ENCODE measurements at places on chromosomes 2 and 18.

DNA sequence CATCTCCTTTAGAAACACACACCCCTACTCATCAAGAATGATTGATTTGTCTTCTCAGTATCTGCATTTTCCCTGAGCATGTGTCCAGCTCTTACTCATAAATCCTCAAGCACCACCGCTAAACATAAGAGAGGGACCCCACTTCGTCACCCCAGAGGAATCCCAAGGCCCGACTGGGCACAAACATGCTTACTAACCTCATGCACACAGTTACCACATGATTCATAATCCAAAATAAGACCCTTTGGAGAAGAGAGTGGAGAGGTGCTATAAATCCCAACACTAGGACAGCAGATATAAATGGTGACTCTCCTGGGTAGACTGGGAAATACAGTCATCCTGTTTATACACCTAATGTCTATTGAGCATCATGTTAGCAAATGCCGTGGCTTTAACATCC is 843.2 kb upstream of the ID2 start:
- DNase-seq, result no peak

DNA sequence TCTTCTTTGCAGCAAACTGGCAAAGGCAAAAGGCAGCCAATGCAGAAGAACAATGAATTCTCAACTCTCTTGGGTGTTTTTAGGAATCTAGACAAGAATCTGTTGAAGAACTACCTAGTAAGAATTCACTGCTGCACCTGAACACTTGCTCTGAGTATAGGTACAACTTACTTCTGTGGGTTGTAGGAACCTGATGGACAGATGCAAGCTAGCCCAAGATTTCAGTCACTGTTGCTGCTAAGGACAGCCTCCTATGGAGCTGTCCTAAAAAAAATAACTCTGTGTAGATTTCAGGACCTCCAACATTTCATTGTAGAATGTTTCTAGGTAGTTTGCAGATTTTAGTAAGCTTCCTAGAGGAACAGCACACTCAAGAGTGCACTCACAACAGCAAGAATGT is 363.5 kb downstream of the CBLN2 start:
- DNase-seq, result no peak

DNA sequence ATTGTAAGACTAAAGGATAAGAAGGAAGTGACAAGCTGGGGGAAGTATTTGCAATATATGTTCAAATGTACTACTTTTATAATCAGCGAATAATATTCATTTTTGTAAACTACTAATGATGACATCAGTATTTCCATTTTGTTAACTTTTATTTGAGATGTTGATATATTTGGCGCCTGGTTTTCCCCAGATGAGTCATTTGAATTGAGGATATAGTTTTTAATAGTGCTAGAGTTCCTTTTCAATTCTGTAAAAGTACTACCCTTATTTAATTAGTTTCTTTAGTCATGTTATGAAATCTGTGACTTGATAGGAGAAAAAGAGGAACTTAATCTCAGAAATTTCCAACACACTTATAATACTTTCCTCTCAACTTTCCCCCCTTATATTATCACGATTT is 495.3 kb downstream of the IRS1 start:
- DNase-seq, result no peak

DNA sequence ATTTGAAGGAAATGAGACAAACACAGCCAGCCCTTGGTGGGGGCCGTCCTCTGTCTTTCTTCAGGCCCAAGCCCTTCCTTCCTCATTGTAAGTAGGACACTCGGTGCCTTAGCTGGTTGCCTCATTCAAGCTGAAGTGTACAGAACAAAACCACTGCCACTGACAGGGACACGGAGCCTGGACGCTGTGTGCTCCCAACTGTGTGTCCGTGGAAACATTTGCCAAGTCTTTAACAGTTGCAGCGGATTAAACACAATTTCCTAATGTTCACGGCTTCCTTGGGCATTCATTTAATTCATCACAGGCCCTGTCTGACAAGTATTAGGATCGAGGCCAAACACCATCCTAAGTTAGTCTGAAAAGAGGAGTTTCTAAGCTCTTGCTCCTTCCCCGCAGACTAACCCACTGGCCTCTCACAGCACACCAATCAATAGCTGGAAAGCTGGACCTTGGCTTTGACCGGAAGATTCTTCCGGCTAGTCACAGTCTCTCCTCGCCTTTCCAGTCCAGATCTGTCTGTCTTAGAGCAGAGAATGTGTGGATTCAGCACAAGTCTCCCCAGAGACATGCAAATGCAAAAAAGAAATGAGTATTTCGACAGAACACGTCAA is 68.7 kb upstream of the ACSL3 start:
- peak; percentile 57 for DNase-seq

GRCh38 chr2:200451511-200451910 is 58.4 kb downstream of the KCTD18 start:
- DNase-seq, result no peak

- no peak for DNase-seq
Observed at GRCh38 chr2:2872713-2873449, 504.7 kb downstream of the EIPR1 start.

DNA sequence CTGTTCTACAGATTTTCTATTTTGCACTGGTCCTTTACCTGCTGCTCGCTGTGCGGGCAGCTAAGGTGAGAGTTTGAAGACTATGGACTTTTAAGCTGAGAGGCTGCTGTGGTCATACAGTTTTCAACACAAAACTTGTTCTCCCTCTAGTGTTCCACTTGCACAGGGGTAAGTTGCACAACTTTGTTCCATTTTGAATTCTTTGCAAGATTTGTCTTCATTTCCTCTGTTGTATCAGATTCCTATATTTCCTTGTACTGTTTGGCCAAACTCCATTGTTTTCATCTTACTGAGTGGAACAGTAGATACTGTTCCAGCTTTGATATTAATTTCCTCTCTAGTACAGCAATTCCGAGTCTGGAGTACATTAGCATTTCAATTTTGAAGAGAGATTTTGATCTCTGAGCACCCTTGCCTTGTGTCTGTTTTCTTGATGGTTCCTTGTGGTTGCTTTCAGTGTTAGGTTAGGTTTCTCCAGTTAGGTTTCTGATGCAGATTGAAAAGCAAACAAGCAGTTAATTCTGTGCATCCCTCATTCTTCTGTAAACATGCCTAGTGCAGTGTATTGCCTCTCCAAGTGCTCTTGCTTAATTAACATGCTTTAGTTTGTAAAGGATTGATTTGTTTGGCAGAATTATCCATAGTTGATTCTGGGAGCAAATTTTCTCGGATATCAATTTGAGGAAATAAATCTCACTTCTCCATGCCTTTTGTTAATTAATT is 188.8 kb downstream of the PTPRM start:
- peak; percentile 55 for DNase-seq

DNA sequence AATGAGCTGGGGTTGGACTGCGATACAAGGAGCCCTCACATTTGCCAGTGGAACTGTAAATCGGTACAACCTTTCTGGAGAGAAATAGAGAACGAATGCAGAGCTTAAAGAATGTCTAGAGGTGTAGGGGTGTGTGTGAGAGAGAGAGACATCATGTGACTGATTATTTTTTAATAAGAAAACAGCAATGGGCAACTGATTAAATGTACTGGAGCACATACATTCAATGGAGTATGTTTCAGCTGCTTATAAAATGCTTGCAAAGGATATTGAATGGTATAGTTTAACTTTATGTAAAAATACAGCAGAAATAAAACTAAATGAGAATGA is 391 bp upstream of the TMEM17 start:
- DNase-seq, result no peak

Measured in fibroblast of the aortic adventitia (primary cell).